SK-N-SH (cell line): ENCODE measurements at places on chromosomes 6 and 20. TPM values are rescaled to one million over a fixed set of nuclear protein-coding genes. Genes with fewer than 3 reads are reported as not detected.

ZBTB46 gene
- polyA plus RNA-seq = 0.11 and 0.15 TPM in 2 replicates

LCA5 gene
- 0.61 and 0.86 TPM in 2 replicates for polyA plus RNA-seq

OR2J1 gene
- not detected in 2 replicates for polyA plus RNA-seq

RIPOR2 gene
- 0.05 TPM in 2 replicates for polyA plus RNA-seq

GRCh38 chr6:7185561-7185960, 77.8 kb downstream of the RREB1 start:
- DNase-seq = no peak

DNA sequence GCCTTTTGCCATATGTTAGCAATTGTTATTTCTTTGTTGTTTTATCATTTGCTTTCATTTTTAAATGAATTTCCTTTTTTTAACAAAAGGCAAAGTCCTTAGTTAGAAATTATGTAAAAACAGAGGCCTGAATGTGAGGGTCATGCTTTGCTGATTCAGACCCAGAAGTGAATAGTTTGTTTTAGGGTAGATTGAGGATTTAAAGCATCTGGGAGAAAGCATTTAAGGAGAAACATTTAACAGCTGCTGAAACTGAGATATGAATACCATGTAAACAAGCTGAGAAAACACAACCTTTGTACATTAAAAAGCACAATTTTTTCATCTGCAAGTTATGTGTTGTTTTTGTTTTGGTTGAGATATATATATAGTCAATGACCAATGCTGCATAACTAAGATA, 8.0 kb downstream of the HTR1B start:
- DNase-seq = no peak

DNA sequence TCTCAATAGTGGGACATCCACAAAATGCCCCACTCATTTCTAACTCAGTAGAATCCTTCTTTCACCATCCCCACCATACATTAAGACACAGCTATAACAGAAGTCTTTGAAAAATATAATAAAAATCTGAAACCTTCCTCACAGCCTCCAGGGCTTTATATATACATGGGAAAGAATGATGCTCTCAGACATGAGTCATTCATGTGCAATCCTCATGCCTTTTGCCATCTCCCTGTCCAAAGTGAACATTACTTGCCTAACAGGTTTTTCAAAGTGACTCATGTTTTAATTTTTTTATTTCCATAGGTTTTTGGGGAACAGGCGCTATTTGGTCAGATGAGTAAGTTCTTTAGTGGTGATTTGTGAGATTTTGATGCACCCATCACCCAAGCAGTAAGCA, 162.7 kb downstream of the RALGAPA2 start:
- DNase-seq = no peak

- no peak for DNase-seq
Measured at GRCh38 chr6:150139533-150139932, 3.3 kb upstream of the PPP1R14C start.

DNA sequence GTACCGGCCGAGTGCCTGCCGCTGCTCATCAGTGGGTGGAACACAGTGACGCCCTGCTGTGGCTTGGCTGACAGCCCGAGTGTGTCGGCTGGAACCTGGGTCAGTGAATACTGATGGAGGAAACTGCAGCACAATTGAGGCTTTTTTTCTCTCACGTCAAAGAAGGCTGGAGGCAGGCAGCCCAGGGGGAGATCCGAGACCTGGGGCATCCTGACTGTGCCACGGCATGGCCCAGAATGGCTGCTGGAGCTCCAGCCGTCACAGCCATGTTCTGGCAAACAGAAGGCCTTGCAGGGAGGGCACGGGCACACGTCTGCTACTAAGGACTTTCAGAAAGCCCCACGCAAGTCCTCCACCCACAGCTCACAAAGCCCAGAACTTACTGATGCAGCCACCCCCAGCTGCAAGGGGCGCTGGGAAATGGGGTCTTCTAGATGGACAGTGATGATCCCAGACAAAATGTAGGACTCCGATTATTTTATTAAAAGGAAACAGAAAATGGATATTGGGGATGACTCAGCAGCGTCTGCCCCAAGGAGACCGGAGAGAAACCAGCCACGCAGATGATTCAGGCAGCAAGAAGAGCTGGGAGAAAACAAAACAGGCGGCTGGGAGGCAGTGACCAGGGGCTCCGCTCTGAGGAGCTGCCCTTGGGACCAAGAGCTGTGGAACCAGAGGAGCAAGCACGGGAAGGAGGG, 140.0 kb downstream of the TAF4 start:
- DNase-seq = no peak

- no peak for DNase-seq
Measured at GRCh38 chr6:53378208-53378607, 29.5 kb upstream of the ELOVL5 start.

DNA sequence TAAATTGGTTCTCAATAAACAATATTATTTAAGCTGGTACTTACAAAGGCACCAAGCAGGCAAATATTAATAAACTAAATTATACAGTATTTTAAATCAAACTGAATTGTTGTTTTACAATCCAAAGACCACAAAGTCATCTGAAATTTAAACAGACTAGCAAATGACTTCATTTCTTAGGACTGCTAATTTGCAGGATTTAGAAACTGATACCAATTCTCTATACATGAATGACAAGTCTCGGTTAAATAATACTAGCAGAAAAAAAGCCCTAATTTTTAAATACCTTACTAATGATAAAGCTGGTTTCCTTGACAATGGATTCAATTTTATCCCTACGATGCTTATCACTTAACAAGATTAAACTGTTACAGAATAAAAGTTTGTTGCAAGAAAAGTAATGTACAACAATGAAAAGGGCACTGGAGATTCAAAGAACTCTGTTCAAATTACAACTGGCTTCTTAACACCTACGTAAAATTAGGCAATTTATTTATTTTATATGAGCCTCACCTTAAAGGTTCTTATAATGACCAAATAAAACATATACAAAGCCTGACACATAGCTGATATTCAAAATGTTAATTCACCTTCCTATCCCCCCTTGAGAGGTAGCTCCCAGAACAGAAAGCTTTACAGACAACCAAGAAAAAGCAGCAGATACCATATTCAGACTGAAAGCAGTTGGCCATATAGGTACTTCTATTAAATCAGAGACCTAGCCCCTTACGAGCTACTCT, 33.1 kb downstream of the HBS1L start:
- no peak for DNase-seq

GRCh38 chr20:25606094-25606695, 17.6 kb downstream of the NANP start:
- no peak for DNase-seq

DNA sequence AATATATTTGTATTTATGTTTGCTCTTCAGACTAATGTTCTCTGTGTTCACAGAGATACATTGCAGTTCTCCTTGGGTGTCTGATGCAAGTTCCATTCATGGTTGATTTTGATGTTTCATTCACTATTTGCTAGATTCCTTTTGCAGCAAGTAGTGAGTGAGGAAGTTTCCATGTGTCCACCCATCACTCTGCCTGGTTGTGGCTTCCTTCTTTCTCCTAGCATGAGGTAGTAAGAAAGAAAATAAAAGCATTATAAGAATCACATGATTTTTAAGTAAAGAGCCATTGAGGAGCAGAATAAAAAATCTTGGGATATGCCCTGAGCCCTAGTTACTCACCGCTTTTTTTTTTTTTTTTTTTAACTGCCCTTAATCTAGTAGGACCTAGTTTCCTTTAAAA, 8.7 kb downstream of the SASH1 start:
- no peak for DNase-seq

DNA sequence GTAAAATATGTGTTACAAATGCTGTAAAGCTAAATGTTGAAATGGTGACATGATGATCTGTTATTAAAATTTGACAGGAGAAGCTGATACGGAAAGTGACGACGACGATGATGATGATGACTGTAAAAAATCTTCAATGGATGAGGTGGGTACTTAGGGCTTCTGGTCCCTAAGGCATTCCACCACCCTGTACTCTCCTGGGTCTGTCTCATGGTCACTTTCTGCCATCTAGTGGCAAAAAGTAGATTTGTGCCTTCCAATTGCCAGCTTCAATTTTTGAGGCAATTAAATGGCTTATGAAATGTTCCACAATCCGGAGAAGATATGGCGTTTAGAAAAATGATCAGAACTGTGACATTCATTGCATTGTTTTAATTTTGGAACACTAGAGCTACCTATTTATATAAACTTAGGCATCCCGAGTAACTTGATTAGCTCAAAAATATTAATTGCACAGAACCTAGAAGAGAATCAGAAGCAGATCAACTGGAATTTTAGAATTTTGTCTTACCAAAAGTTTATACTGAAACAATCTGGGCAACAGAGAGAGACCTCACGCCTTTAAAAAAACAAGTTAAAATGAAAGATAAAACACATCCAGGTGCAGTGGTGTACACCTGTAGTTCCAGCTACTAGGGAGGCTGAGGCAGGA, 346.5 kb upstream of the PLCB4 start:
- DNase-seq = peak; percentile 52

- DNase-seq = no peak
Measured at GRCh38 chr6:80698459-80698858, 592.0 kb downstream of the BCKDHB start.

DNA sequence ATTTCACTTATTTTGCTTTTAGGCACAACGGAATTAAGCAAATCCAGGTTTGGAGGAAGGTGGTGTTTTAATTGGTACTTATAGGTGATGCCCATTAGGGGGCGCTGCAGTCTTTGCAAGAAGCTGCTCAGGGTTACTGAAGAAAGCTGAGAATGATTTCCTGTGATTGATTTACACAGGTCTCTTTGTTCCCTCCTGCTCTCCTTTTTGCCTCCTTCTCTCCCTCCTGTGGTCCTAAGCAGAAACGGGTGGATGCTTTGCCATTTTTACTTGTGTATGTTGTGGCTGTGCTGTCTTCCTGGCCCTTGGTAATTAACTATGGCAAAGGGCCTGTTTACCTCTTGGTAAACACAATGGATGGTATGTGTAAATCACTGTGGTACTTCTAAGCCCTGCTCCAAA, 97.8 kb downstream of the ANKS1A start:
- peak; percentile 66 for DNase-seq

GRCh38 chr6:81484251-81484650, 268.2 kb downstream of the TENT5A start:
- DNase-seq = no peak

GRCh38 chr6:135869857-135870256, 18.4 kb downstream of the PDE7B start:
- no peak for DNase-seq
